ENCODE measurements at places on chromosomes 13 and 19.

DNA sequence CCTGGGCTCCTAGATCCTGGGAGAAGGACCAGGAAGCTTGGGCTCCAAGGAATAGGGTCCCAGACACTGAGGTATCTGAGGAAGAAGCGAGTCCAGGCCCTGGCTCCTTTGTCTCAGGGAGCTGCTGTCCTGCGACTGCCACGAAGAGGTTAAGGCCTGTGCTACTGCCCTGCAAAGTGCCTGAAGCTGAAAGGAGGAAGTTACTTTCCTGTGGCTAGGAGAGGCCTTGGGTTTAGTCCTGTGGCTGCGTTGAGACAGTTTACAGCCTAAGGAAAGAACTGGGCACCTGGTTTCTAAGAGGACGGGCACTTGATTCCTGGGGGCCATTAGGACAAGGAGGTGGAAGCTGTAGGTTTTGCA lies 2.8 kb downstream of the MYADM start:
- DNase-seq = no peak

- no peak for DNase-seq
Observed at GRCh38 chr13:46864941-46865340, 31.9 kb downstream of the HTR2A start.

DNA sequence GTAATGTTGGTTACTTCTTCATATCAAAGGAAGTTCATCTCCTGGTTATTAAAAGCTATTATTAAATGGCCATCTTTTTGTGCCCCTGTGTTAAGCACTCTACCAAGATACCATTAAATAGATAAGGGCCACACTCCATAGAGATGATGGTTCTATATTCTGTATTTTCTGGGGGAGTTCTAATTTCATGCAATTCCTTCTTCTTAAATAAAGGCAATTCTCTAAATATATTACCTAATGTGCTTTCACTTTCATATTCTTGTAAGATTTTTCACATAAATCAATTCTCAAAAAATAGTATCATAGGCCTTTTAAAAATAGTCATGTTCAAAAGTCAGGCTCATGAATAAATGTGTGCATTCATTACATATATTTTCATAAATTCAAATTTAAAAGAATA lies 47.0 kb upstream of the USPL1 start:
- no peak for DNase-seq

- DNase-seq = no peak
Observed at GRCh38 chr13:43528992-43529391, 257.8 kb downstream of the ENOX1 start.

- no peak for DNase-seq
Observed at GRCh38 chr13:76968041-76968440, 19.7 kb downstream of the ACOD1 start.

- no peak for DNase-seq
Observed at GRCh38 chr13:80199585-80200292, 141.2 kb downstream of the SPRY2 start.

DNA sequence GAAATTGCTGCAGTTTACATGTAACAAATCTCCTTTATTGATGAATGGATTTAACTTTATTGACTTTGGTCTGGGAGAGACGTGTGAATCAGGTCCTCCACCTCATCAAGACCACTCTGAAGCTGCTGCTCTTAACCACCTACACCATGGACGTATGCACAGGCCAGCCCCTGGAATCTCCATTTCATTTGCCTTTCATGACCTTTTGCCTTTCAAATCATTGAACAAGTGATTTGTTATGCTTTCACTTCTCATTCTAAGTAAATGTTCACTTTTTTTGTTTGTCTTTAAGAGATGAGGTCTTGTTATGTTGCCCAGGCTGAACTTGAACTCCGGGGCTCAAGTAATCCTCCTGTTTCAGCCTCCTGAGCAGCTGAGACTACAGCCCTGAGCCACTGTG lies 240.0 kb upstream of the SERP2 start:
- DNase-seq = no peak

GRCh38 chr19:33302974-33303790 lies 848 bp upstream of the CEBPA start:
- DNase-seq = no peak

- DNase-seq = no peak
Observed at GRCh38 chr13:111650626-111651025, 330.2 kb downstream of the TEX29 start.

GRCh38 chr13:30158774-30159445 lies 148.4 kb downstream of the KATNAL1 start:
- no peak for DNase-seq

- DNase-seq = no peak
Observed at GRCh38 chr13:38880397-38880796, 110.2 kb downstream of the STOML3 start.
